Activated CD4-positive, alpha-beta T cell treated with anti-CD3 and anti-CD28 coated beads, Interleukin-2, amount 10 ng/mL, durations not matched to agents 7 days and 5 days (primary cell): ENCODE measurements at places on chromosomes 16 and 17.

- no peak for DNase-seq
These were observed 2.5 kb upstream of the WDR45B start for GRCh38 chr17:82650723-82651122.

GRCh38 chr17:70564006-70564620, 394.8 kb downstream of the KCNJ2 start:
- no peak for DNase-seq

- peak; percentile 61 for DNase-seq
These were observed 18.0 kb downstream of the C17orf75 start for GRCh38 chr17:32323811-32324491.

- DNase-seq, result no peak
These were observed 5.2 kb downstream of the TMEM220 start for GRCh38 chr17:10724546-10725195.

GRCh38 chr16:50653633-50654519, 27.2 kb downstream of the SNX20 start:
- DNase-seq, result no peak

DNA sequence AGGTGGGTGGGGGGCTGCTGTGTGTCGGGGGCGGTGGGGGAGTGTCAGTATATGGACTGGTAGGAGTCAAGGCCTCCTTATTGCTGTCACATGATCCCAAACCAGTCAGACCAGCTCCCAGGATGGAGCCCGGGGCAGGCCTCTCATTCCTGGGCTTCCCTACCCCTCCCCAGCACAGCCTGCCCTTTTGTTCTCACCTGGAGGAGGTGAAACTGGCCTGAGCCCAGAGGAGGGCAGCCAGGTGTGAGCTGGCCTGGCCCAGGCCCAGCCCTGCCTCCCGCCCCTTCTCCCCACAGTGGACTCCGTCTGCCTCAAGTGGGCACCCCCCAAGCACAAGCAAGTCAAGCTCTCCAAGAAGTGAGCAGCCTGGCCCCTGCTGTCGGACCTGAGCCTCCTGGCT, 4.6 kb downstream of the PRSS8 start:
- DNase-seq, result no peak

GRCh38 chr16:31301708-31302400, 42.1 kb downstream of the ITGAM start:
- peak; percentile 9 for DNase-seq

- DNase-seq, result no peak
These were observed 26.6 kb downstream of the CRAMP1 start for GRCh38 chr16:1638757-1639156.

DNA sequence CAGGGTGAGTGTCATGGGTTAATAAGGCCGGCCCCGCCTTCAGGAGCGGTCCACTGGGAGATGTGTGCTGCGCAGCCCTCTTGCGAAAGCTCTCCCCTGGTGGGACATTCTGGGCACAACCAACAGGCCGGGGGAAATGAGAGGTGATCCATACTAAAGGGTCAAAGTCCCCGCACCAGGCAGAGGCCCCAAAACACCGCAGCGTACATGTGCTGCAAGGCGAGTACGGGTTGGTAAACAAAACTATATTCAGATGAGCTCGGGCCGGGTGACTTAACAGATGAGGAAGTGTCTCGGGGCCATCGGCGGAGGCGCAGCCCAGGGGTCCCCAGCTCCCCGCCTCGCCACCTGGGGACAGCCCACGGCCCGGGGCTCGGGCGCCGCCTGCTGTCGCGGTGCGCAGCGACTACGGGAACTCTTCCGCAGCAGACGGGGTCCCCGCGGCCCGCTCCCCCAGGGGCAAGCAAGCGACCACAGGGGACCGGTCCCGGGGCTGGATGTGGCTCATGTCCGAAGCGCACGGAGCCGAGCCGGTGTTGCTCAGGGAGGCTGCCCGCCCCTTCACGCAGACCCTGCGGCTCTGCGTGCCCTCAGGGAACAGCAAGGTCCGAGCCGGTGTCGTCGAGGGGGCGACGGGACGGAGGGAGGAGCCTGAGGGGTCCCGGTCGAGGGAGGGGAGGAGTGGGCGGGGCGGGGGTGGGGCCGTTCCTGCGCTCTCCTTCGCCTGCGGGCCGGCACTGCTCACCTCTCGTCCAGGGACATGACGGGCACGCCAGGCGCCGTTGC, at the start of gene RAB37:
Gene RAB37, plus strand, starts transcription at position 744 of the 786 bp plus-strand sequence. Its CDS starts 17 bp downstream, at position 761.
- DNase-seq, result peak; percentile 39

DNA sequence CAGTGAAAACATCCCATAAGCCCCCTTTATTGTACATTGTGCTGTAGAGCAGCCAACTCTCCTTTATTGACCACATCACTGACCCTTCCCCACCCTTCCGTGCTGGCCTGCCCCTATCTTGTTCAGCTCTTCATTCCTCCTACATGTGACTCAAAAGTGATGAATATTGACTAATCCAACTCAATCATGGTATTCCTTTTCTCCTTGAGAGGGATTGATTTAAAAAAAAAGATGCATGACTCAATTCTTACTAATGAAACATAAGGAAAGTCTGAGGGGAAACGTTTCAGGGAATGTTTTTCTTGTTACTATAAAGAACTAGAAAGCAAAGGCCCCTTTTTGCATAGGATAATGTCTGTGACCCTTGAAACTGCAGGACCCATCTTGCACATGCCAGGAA, 125.2 kb upstream of the SOX9 start:
- no peak for DNase-seq

- no peak for DNase-seq
These were observed 369.1 kb downstream of the CPPED1 start for GRCh38 chr16:12434567-12434966.

DNA sequence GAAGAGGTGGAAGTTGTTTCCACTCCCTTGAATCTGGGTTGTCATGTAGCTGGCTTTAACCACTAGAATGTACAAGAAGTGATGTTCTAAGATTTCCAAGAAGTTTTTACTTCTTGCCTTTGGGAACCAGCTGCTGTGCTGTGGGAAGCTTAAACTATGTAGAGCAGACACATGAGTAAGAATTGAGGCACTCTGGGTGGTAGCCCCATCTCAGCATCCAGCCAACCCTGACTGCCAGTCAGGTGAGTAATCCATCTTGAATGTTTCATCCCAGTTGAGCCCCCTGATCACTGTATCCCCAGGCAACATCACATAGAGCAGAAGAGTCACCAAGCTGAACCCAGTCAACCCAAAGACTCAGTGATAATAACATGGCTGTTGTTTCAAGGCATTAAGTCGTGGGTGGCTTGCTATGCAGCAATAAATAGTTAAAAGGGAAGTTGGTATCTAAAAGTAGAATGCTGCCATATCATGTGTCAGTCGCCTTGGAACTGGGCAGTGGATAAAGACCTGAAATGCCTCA, 62.8 kb upstream of the GPR139 start:
- no peak for DNase-seq

DNA sequence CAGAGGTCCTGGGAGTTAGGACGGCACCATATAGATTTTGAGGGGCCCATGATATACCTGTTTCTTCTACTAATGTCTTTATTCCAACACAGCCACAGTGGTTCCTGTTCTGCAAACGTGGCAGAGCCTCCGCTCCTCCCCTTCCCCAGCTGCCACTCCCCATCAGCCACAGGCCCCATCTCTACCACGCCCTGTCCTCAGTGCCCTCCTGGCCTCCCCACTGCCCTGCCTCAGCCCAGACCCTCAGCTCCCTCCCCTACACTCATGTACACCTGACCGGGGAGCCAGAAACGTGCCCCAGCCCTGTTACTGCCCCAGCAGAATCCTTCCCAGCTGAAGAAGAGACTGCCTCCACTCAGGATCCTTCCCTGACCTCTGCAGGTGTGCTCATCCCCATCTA, 11.9 kb upstream of the RBFOX3 start:
- no peak for DNase-seq

- DNase-seq, result no peak
These were observed 9.1 kb upstream of the BLMH start for GRCh38 chr17:30300818-30301217.

DNA sequence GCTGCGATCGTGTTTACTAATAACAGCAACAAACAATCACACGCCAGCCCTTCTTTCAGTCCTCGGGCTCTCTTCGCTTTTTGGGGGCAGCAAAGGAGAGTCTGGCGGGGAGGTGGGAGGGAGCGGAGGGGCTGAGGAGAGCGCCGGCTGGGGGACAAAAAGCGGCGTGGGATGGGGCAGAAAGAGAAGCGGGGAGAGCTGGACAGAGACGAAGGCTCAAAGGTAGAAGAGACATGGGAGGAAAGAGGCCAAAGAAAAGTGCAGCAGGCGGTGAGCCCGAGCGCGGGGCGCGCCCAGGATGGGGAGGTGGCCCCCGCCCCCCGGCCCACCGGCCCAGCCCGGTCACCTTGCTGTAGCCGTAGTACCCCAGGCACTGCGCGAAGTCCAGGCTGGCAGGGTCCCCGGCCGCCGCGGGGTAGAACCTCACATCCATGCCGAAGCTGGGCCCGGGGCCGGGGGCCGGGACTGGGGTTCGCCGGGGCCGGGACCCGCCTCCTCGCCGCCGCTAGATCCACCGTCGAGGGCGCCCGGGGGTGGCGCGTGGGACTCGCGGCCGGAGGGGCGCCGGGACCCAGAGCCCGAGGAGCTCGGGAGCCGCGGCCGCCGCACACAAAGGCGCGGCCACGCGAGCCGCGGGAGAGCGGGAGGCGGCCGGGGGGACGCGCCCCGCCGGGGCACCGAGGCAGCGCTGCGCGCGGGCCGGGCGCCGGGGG, 496 bp downstream of the TOX3 start:
- no peak for DNase-seq

DNA sequence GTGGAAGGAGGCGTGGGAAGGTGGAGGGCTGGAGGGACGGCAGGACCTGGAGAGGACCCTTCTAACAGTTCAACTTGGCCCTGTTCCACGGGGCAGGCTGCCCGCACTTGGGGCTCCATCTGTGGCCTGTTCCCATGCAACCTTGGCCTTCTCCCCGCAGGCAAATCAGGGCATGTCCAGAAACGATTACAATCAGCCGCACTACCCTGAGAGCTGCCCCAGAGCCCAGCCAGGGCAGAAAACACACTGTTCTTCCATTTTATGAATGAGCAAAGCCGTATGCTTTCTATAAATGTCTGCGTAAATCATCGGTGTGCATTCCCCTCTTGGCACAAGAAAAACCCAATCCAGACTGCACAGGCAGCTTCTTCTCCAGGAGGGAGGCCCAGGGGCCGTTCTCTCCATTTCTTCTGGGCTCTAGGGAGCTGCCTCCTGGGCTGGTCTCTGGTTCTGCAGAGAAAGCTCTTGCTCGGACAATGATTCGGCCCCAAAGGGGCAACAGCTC, 228.7 kb downstream of the SOX9 start:
- no peak for DNase-seq

DNA sequence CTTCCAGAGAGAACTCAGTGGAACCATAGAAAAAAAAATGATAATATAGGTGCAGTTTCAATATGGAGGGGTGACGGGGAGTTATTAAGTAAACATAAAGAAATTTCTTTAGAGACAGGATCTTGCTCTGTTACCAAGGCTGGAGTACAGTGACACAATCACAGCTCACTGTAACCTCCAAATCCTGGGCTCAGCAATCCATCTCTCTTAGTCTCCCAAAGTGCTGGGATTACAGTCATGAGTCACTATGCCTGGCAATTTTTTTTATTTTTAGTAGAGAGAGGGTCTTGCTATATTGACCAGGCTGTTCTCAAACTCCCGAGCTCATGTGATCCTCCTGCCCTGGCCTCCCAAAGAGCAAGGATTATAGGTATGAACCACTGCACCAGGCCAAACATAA, 48.8 kb downstream of the NLRC5 start:
- DNase-seq, result no peak

GRCh38 chr16:4111748-4112696, 4.2 kb downstream of the ADCY9 start:
- DNase-seq, result no peak

- DNase-seq, result no peak
These were observed 1.1 kb downstream of the SPEM3 start for GRCh38 chr17:7429722-7430121.

GRCh38 chr17:53462393-53462811, 360.3 kb upstream of the KIF2B start:
- DNase-seq, result no peak

GRCh38 chr17:49361129-49361901, 735 bp downstream of the ZNF652 start:
- peak; percentile 92 for DNase-seq

DNA sequence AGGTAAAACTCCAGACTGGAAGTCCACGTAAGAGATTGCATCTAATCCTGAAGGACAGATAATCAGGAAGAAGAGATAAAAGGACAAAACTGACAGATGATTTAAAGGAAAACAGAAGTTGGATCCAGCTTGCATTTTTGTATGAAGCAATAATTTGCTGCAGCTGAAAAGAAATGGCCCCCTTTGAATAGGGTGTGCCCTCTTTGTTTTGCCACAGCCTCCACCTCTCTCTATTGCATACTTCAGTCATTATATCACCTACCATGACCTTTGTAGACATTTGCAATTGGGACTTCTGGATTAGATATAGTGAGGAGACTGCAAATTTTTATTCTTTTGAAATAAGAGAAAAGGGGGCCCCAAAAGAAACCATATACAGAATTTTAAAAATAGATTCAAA, 8.1 kb downstream of the NOG start:
- DNase-seq, result no peak

DNA sequence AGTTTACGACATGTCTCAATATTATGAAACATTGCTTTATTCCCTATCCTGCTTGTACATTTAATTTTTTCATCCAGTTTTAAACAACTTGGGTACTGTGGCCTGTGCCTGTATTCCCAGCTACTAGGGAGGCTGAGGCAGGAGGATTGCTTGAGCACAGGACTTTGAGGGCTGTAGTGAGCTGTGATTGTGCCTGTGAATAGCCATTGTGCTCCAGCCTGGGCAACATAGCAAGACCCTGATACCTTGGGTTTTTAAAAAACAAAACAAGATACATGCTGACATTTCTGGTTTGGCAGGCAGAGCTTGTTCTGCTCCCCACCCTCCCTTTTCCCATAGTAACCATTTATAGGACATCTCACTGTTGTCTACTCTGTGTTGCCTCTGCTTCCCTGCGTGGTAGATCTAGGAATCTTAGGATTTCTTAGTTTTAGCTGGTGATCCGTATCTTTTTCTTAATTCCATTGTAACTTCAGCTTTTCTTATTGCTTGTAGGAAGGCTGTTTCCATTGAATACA, 35.6 kb downstream of the TENT4B start:
- DNase-seq, result no peak

GRCh38 chr16:11412175-11412904, 67.1 kb downstream of the RMI2 start:
- no peak for DNase-seq

- DNase-seq, result peak; percentile 85
These were observed at the start of gene CISD3 for GRCh38 chr17:38729886-38730525. Gene CISD3 (plus strand): TSS chr17:38730341. CDS start chr17:38730359, 18 bp downstream.

- DNase-seq, result peak; percentile 55
These were observed at the start of gene MT1G for GRCh38 chr16:56667581-56668571. Gene MT1G (minus strand): TSS chr16:56668065. CDS start chr16:56667993, 72 bp downstream.

DNA sequence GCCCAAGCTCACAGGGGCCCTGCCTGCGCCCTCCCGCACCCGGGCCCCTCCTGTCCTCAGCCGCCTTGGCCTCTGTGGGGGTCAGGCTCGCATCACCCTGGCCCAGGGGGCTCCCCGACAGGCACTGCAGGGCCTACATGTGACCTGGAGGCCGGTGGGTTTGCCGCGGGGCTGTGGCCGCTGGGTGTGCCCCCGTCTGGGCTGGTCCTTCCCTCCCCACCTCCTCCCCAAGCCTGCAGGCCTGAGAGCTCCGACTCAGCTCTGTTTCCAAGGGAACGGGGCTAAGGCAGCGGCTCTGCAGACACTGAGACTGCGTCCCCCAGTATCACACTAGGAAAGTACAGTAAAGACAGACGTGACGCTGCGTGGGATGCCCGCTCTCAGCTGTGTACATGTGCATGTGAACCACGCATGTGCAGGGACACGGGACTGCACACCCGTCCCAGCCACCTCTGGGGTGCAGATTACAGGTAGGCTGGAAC, 16.5 kb upstream of the WDR45B start:
- no peak for DNase-seq
